Cortex of kidney (tissue), 1 donor: ENCODE measurements at places on chromosomes 3 and 15.

GRCh38 chr3:168267179-168267578 is 171.5 kb upstream of the GOLIM4 start:
- DNase-seq = no peak

DNA sequence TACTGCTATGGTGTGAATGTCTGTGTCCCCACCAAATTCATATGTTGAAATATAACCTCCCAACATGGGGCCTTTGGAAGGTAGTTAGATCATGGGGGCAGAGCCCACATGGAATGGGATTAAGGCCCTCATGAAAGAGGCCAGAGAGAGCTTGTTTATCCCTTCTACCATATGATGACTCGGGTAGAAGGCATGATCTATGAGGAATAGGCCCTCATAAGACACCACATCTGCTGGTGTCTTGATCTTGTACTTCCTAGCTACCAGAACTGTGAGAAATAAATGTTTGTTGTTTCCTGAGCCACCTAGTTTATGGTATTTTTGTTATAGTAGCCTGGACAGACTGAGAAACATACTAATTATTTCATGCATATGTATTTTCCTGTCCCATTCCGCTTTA is 51.9 kb downstream of the WWTR1 start:
- DNase-seq = no peak

DNA sequence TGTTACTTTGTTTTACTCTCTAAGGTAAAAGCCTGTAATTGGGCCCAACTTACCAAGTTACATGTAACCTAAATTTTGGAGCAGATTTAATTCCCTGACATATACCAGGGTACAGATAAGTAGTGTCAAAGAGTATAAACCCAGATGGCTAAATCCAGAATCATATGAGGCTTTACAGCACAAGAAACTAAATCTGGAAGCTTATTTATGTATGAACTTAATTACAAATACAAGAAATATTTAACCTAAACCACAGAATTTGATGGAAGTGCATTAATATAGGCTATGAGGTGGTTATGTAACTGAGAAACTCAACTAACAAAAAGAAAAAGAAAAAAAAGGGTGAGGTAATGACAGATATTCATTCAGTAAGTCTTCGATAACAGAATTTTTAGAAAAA is 930.2 kb upstream of the ALCAM start:
- DNase-seq = no peak

GRCh38 chr3:193701953-193702635 is 109.1 kb downstream of the OPA1 start:
- DNase-seq = no peak

- no peak for DNase-seq
Measured at GRCh38 chr3:187025254-187025655, 94.9 kb downstream of the ST6GAL1 start.

DNA sequence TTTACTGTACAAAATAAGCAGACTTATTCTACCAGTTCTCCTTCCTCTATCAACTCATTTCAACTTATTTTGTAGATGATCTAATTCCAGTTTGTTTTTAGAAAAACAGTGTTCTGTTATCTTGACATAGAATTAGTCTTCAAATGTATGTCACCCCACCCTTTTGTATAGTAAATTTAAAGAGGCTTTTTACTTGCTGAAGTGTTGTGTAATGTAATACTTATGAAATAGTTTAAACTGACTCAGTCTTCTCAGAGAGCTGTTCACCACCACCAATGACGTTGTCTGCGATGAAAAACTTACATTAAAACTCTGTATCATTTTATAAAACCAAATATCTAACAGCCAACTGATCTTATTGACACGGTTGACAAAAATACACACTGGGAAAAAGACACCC is 82.9 kb downstream of the RAP2B start:
- no peak for DNase-seq

- no peak for DNase-seq
Measured at GRCh38 chr3:98630416-98630815, 37.0 kb upstream of the CPOX start.

DNA sequence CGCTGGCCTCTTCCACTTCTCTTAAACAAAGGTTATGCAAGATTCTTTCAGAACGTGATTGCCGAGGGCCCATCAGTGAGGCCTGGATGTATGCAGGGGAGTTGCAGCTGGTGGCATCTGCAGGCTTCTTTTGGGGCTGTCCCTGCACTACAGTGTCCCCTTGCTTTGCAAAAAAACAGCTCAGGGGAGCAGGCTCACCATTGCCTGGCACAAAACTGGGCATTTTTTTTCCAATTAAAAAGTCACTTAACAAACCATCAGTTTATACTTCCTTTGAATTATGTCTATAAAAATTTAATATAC is 148.6 kb downstream of the ATP10A start:
- DNase-seq = no peak

- DNase-seq = no peak
Measured at GRCh38 chr3:172536993-172537419, 13.8 kb upstream of the TNFSF10 start.

- DNase-seq = no peak
Measured at GRCh38 chr3:20645340-20645739, 459.3 kb upstream of the SGO1 start.

GRCh38 chr3:177410730-177411129 is 213.4 kb upstream of the TBL1XR1 start:
- DNase-seq = no peak

GRCh38 chr3:170714562-170715535 is 129.0 kb upstream of the SLC7A14 start:
- DNase-seq = no peak

DNA sequence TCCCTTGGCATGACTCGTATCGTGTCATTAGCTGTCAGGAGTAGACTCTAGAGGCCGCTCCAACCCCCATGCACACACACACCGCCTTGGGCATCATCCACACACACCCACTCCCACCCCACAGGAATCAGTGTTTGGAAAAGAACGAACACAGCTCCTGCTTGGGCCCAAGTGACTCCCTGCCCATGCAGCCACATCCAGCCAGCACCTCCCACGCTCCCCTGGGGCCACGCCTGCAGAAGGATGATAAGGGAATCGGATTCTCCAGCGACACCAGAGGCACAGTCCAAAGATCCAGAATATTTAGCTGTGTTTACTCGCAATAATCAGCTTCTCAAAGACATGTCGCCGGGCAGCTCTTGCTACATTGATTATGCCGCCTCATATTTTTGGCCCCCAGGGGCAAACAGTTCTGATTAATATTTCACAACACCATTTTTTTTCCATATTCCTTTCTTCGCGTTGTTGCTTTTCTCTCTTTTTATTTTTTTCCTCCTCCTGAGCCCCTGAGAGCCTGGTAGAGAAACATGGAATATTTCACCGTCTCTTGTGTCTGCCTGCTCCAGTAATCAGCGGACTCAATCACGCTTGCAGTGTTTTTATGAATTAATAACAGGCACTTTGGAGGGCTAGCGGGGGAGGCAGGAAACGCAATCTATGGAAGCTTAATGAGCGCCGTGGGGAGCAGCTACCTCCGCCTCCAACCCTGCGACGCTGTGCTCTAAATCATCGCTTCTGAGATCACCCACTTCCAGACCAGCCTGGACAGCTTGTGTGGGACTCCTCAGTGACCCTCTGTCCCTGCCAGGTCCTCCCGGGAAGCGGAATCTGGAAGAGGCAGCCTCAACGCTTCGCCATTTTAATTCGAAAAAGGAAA is 221.4 kb downstream of the TLE3 start:
- DNase-seq = no peak

DNA sequence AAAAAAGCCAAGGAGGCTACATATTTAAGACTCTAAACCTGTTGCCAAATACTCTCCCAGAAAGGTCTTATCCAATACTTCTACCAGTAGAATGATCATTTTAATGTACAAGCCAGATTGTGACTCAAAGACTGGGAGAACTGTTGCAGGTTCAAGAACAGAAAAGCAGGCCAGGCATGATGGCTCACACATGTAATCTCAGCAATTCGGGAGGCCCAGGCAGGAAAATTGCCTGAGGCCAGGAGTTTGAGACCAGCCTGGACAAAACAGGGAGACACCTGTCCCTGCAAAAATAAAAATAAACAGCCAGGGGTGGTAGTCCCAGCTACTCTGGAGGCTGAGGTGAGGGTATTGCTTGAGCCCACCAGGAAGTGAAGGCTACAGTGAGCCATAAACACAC is 17.8 kb upstream of the THUMPD3 start:
- DNase-seq = no peak

DNA sequence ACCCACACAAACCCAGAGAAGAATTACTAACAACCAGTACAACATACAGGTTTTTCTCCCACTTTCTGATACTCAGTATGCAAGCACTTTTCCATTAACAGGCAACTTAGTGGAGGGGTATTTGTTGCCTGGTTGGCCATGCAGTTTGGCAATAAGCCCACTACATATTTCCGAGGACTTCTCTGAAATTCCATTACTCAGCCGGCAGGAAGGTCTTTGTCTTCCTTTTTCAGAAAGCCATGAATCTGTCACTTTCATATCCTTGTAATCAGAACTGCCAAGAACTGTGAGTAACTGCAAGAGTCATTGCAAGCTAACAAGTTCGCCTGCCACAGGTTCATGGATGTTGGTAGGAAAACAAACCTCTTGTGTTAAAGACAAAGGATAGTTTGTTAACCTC is 422.3 kb upstream of the ROBO1 start:
- DNase-seq = no peak

DNA sequence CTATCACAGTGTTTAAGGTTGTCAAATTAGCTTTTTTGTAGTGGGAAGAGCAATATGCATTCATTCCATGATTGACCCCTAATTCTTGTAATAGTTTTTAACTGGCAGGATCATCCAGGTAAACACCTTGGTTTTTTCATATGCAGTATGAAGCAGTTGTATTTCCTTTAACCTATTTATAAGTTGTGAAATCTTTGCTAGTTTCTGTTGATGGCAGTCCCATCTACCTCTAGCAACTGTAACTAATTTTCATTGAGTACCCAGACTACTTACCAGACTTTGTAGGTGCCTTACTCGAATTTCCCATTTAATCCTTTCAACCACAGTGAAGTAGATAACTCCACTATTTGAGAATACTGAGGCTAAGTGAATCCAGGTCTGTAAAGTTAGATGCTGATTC is 6.1 kb downstream of the FXR1 start:
- no peak for DNase-seq

DNA sequence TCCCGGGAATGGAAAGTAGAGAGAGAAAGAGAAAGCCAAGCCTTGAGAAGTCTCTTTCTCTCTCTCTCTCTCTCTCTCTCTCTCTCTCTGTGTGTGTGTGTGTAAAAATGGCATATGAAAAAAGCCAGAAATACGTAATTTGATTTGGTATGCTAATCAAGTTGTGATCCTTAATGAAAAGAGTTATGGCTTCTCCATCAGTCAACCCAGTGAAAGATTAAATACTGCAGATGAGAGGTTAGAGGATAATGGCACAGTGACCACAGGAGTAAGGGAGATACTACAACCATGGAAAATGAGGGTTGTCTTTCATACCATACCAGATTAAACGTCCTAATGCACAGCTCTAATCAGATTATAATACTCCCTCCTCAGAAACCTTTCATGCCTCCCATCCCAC is 193.5 kb upstream of the SOX2 start:
- DNase-seq = no peak

- DNase-seq = no peak
Measured at GRCh38 chr15:49530092-49530491, 90.5 kb downstream of the FAM227B start.

- no peak for DNase-seq
Measured at GRCh38 chr3:123285066-123285465, 83.3 kb downstream of the SEC22A start.

GRCh38 chr15:29331669-29332068 is 62.0 kb upstream of the NSMCE3 start:
- no peak for DNase-seq

DNA sequence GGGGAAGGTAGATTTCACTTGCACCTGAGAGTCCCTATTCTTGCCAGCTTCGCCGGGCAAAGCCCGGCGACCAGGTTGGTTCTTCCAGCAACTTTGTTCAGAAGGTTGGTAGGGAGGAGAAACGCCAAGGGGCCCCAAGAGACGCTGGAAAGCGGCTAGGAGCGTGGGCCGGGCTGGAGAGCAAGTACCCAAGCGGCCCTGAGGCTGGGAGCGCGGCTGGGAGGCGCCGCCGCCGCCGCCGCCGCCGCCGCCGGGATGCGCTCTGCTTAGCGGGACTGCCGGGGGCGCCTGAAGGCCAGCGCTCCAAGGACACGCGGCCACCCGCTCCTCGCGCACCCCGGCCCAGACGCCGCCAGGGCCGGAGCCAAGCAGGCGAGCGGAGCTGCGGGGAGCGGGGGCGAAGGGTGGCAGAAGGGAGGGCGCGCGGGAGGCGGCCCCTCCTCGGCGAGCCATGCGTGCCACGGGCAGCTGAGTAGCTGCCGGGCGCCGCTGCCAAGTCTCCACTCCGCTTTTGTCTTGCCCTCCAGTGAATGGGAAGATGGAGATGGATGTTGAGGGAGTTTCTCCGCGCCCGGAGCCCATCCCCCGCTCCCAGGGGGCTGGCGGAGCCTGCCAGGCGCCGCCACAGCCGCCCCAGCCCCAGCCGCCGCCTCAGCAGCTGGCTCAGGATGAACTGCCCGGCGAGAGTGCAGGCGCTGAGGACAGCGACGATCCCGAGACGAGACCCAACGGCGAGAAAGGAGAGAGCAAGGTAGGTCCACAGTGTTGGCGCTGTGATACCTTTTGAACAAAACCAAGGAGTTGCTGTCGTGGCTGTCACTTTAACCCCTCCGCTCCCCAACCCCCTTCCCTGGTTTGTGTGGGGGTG is 227.4 kb upstream of the AZI2 start:
- peak; percentile 3 for DNase-seq

- no peak for DNase-seq
Measured at GRCh38 chr3:145005427-145005826, 1033.8 kb downstream of the DIPK2A start.

GRCh38 chr15:85415783-85416182 is 35.4 kb downstream of the AKAP13 start:
- DNase-seq = no peak

GRCh38 chr15:57680021-57680420 is 26.5 kb upstream of the POLR2M start:
- no peak for DNase-seq

- no peak for DNase-seq
Measured at GRCh38 chr3:187209491-187209890, 12.2 kb downstream of the RTP1 start.

GRCh38 chr15:48866141-48866563 is 11.8 kb upstream of the EID1 start:
- DNase-seq = no peak

- DNase-seq = no peak
Measured at GRCh38 chr3:72982609-72983366, 13.8 kb upstream of the PPP4R2 start.

DNA sequence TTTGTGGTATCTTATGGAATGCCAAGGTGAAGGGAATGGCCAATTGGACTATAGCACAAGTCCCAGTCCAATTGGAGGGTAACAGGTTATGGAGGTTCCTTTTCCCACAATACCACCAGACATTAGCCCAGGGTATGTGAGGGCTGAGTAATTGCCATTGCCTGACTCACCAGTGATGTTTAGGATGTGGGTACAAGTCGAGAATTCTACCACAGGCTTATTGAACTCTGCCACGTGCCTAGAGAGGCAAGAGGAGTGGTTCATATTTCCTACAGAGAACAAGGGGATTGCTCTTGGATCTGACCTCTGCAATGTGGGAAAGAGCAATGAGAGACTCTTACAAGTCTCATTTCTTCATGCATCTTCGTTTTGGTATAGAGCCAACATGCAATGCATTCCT is 85.0 kb upstream of the XCR1 start:
- DNase-seq = no peak
